GM12892 (cell line): ENCODE measurements at places on chromosomes 4 and X.

DNA sequence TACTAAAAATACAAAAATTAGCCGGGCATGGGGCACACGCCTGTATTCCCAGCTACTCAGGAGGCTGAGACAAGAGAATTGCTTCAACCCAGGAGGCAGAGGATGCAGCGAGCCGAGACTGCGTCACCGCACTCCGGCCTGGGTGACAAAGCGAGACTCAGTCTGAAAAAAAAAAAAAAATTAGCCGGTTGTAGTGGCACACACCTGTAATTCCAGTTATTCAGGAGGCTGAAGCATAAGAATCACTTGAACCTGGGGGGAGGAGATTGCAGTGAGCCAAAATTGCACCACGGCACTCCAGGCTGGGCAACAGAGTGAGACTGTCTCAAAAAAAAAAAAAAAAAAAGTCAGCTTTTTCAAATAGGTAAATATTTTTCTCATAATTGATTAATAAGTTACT is 71.9 kb downstream of the WDFY3 start:
- DNase-seq: no peak

- no peak for DNase-seq
Measured at GRCh38 chr4:7013175-7013574, 30.0 kb upstream of the TADA2B start.

DNA sequence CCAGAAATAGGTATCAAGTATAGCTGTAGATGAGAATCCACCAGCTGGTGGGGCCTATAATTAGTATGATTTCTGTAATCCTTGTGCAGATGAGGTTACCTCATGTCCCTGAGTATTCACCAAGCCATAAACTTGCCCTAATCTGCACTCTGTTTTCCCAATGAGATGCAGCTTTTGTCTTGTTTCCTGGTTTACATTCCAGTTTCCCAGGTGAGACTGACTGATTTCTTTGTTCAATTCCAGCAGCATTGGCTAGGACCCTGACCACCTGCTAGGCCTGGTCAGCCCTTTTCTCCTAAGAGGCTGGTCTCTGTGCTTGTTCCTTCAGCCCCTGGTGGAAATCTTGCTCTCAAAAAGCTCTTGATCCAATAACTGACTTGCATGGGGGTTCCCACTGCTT is 44.6 kb downstream of the GABRB1 start:
- DNase-seq: no peak

- DNase-seq: no peak
Measured at GRCh38 chr4:73704314-73705055, 35.9 kb upstream of the CXCL8 start.

- no peak for DNase-seq
Measured at GRCh38 chr4:67701517-67701850, 529 bp upstream of the UBA6 start.

- no peak for DNase-seq
Measured at GRCh38 chr4:106034220-106034619, 138.9 kb downstream of the NPNT start.

DNA sequence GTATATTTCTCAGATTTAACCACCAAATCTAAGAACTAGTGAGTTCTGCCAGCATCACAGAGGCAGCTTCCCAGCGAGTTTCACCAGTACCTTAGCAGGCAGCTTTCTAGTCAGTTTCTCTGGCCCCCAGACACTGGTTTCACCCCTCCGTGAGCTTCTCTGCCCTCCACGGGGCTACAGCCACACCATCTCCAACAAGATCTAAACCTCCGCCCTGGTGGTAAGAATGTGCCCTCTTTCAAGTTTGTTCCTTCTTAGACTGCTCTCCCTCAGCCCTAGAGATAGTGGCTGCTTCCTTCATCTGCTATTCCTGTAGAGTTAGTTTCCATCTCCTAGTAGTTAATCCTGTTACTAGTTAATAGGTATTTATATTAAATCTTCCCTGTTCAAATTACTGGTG is 60.5 kb upstream of the TAB3 start:
- no peak for DNase-seq

DNA sequence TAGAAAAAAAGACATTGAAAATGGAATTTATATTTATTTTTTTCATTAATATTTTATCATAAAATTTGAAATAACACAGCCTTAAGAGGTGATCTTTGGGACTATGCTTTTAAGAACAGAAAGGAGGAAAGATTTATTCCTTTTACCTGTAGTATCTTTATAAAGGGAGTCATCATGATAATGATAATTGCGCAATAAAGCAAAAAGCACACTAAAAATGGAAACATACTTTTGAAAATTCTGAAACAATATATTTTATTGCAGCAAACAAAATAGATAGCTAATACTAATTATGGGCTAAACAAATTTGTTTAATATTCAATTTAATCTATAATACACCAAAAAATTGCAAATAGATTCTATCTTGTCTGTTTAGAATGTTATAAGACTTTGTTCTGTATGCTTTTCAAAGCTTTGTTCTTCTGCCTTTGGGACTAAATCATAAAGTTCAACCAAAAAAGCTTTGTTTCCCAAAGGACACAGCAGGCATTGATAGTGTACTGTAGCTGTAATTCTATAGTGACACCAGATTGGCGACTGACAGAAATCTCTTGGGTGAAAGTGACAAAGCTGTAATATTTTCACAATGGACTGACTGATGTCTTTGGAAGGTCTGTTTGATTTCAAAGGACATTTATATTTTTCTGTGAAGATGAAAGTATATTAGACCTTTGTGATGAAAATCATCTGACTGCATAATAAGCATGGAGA is 2156.6 kb upstream of the TENM3 start:
- DNase-seq: no peak

DNA sequence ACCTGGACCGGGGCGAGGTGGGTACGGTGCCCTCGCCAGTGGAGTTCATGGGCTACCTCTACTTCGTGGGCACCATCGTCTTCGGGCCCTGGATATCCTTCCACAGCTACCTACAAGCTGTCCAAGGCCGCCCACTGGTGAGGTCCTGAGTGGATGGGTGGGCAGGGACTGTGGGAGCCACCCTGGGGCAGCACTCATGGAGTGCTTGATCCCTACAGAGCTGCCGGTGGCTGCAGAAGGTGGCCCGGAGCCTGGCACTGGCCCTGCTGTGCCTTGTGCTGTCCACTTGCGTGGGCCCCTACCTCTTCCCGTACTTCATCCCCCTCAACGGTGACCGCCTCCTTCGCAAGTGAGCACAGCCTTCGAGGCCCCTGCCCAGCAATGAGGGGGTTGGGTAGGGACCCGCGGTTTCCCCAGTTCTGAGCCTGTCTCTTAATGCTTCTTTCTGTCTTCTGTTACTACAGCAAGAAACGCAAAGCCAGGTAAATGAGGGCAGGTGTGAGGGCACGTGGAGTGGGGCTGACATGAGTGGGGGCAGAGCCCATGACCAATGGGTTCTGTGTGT is 3.7 kb downstream of the PORCN start:
- no peak for DNase-seq

DNA sequence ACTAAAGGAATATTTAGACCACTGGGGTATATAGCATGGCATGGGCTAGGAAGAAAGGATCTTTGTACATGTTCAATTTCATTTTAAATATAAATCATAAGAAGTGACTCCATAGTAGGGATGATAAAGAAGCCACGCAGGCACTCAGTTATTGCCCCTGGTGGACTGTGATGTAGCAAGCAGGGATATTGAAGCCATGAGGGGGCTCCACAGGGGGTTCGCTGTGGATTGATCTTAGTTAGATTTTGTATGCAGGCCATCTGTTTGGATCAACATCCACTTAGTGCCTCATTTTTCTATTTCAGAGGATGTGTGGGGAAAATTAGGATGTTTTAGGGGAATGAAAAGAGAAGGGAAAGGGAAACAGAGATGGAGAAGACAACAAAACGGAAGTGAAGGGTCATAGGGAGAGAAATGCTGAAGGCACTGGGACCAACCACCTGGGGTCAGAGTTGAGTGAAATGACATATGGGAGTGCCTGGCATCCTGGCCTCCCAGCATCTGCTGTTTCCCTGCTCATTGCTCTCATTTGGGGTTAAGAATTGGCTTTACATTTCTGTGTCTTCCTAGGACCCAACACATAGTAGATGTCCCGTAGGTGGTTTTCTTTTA is 11.2 kb upstream of the FREM3 start:
- DNase-seq: no peak

DNA sequence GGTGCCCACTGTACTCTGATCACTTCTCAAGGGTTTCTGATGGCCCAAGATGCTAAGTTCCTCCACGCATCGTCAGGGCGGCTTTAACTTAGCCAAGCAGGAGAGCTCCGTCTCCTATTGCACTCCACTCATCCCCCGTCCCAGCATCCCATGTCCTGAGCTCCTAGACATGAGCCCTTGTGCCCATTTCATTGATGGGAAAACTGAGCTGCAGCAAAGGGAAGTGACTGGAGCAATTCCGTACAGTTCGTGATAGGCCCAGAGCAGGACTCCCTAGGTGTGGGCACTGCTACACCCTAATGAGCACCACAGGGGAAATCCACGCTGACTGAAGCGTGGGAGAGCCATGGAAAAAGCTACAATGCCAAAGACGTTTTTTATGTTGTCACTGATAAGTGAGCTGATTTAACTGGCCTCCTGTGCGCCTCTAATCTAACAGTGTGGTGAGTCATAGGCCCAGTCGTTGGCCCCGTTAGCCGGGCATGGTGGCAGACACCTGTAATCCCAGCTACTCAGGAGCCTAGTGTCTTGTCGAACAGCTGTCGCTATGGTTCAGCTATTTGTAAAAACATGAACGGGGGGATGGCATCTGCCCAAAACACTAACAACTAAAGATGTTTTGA is 14.9 kb downstream of the NSDHL start:
- no peak for DNase-seq

DNA sequence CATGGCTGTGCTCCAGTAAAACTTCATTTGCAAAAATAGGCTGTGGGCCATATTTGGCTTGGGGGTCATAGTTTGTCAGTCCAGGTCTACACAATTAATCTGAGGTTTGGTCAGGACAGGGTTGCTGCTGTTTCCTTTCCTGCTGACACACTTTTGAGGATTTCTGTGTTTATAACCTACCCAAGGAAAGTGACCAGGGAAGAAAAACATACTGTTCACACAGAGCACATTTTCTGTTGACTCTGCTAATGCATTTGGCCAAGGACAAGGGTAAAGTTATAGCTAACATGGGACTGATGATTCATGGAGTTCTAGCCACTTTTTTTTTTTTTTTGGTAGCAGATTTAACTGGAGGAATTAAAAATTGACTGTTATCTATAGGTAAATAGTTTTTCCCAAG is 43.9 kb upstream of the GEMIN8 start:
- DNase-seq: no peak

- DNase-seq: no peak
Measured at GRCh38 chrX:130179170-130179569, 7.4 kb downstream of the RAB33A start.

- DNase-seq: no peak
Measured at GRCh38 chrX:124395145-124395880, 49.0 kb downstream of the SH2D1A start.

DNA sequence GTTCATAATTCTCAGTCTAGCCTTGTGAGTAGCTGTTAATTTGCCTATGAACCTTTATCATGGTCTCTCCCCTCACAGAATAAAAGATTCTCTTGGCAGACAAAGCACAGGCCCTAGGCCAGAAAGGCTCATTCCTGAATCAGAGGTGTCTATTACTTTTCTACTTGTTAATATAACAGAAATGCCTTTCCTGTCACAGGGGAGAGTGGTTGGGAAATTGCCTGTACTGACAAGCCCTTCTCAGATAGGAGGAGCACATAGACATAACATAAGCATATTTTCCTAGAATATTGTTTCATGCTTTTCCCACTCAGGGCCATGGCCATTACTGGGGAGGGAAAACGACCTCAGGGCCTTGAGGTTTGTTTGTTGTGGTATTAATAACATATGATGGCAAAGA is 308.3 kb downstream of the BMPR1B start:
- no peak for DNase-seq

- DNase-seq: no peak
Measured at GRCh38 chrX:154371789-154372300, 2.6 kb downstream of the FLNA start.

GRCh38 chrX:11131146-11131545 is 20.0 kb downstream of the HCCS start:
- DNase-seq: no peak

GRCh38 chr4:27568236-27568951 is 707.8 kb downstream of the STIM2 start:
- no peak for DNase-seq

GRCh38 chrX:19924285-19924684 is 36.9 kb upstream of the SH3KBP1 start:
- DNase-seq: no peak

- no peak for DNase-seq
Measured at GRCh38 chrX:21974011-21974385, 33.5 kb downstream of the SMS start.

- no peak for DNase-seq
Measured at GRCh38 chr4:153449338-153449737, 16.8 kb upstream of the TMEM131L start.

GRCh38 chrX:66634272-66634671 is 4.6 kb downstream of the EDA2R start:
- DNase-seq: no peak

DNA sequence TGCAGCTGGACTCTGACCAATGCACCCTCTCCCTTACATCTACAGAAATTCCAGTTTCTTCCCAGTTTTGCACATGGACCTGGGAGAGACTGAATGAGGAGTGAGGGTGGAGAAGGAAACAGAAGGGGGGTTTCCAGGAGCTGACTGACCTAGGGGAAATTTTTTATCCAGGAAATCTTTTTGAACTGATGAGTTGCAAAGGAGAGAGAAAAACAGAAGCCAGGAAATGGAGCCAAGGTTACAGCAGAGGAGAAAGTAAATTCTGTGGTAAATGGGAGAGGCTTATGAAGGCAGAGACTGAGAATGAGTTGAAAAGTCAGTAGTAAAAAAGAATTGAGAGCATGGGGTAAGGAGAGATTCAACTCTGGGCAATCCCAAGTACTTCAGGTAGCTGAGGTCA is 192.8 kb downstream of the SMIM20 start:
- no peak for DNase-seq

GRCh38 chr4:16705341-16705740 is 193.1 kb downstream of the LDB2 start:
- DNase-seq: no peak

- DNase-seq: no peak
Measured at GRCh38 chr4:99856166-99856565, 38.1 kb downstream of the LAMTOR3 start.

- no peak for DNase-seq
Measured at GRCh38 chr4:71404049-71404448, 65.2 kb downstream of the SLC4A4 start.

GRCh38 chr4:3765271-3766035 is 732 bp upstream of the ADRA2C start:
- no peak for DNase-seq

- DNase-seq: no peak
Measured at GRCh38 chrX:129007631-129008030, 515.7 kb downstream of the SMARCA1 start.
